NCI-H526 treated with DMSO at 0.1 percent for 48 hours (cell line): ENCODE measurements at places on chromosomes 1 and 21.

GRCh38 chr1:76330991-76331603, 256.6 kb downstream of the ST6GALNAC3 start:
- peak; percentile 44 for DNase-seq

DNA sequence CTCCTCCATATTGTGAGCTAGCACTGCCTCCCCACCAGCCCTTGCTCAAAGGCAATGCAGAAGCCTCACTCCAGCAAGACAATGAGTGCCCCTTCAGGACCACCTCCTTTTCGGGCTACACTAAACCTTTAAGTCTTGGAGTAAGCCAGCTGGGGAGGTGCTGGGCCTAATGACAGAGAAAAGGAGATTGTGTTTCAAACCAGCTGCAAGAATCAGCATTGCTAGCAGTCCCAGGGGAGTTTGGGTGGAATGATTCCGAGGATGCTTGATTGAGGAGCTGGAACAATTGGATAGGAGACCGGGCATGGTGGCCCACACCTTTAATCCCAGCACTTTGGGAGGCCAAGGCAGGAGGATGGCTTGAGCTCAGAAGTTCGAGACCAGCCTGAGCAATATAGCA, 54.1 kb upstream of the GPR37L1 start:
- no peak for DNase-seq

DNA sequence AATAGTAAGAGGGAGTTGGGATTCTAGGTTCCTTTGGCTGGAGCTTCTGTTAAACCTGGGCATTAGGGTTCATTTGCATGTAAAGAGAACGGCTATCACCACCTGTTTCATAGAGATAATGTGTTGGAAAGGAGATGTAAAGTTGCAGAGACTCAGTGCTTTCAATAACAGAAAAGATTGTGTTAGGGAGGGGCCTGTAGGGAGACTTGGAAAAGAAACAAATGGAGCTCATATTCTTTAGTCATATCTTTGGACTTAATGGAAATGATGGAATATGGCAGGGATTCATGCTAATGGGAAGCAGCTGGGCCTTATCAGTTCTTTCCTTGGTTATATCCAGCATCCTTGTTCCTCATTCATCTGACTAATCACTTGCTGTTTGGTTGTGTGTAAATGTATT, 144.9 kb downstream of the CD247 start:
- DNase-seq: peak; percentile 58

GRCh38 chr21:37554661-37555379, 188.2 kb downstream of the DYRK1A start:
- no peak for DNase-seq

- DNase-seq: no peak
Observed at GRCh38 chr1:179754041-179754624, 11.0 kb downstream of the FAM163A start.

DNA sequence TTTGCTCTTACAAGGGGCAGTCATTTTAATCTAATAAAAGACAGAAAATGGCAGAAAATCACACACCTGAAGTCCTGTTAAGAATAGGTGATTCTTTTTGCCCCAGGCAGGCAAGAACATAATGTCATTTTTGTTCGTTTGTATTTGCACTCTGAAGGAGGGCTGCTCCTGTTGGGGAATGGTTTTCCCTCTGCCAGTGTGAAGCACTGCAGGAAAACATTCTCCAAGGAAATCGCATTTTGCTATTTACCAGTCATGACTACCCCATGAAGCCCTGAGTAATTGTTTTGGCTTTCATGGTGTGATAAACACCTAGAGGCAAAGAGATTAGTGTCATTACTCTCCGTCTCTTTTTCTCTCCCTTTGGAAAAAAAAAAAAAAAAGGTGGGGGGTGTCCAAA, 345.5 kb downstream of the NTNG1 start:
- no peak for DNase-seq

DNA sequence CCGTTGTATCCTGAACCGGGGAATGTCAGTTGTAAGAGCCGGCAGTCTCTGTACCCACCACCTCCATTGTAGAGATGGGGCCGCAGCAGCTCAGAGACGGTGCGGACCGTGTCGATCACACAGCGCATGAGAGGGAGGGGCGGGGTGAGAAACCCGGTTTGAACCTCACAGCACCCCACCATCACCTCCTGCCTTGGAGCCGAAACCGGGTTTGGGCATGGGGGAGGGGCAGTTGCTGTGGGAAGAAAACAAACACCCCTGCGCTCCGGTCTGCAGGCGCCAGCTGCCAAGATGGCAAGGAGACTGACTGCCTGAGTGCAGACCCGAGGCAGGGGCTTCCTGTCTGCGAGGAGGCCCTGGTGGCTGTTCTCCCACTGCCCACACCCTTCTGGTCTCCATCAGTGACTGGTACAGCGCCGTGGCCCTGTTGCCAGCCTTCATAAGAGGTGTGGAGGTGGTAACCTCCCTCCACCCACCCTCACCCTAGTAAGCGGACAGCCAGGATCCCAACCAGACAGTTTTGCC, 69.2 kb upstream of the SSBP3 start:
- DNase-seq: no peak
